ENCODE measurements at places on chromosomes 6 and 20. TPM values are rescaled to one million over a fixed set of nuclear protein-coding genes. Genes with fewer than 3 reads are reported as not detected.

Gene CD93
- total RNA-seq, result 0.14 TPM

Gene MCHR2
- not detected for total RNA-seq

Gene CTAGE9
- total RNA-seq, result not detected

Gene ADGRG6
- 6.4 TPM for total RNA-seq

Gene FAM50B
- 5.0 TPM for total RNA-seq

Gene PRPF6
- 57.0 TPM for total RNA-seq

Gene LY6G6D
- total RNA-seq, result not detected

Gene MAS1
- total RNA-seq, result 0.09 TPM

Gene EBF4
- total RNA-seq, result 0.57 TPM

Gene SLC16A10
- total RNA-seq, result not detected

Gene NPEPL1
- 25.2 TPM for total RNA-seq

Gene CNBD2
- 1.6 TPM for total RNA-seq

Gene ERVFRD-1
- total RNA-seq, result not detected

Gene RAET1L
- not detected for total RNA-seq

Gene SUPT3H
- 12.8 TPM for total RNA-seq

Gene PPP1R3G
- total RNA-seq, result 2.8 TPM

Gene MICB
- total RNA-seq, result 8.2 TPM

Measured in smooth muscle cell of bladder (primary cell).